Posterior cingulate gyrus (tissue), 11 donors: ENCODE measurements at places on chromosomes 7 and 10.
A peak's percentile ranks its signal among the peaks of the same experiment; 100 is the strongest.

DNA sequence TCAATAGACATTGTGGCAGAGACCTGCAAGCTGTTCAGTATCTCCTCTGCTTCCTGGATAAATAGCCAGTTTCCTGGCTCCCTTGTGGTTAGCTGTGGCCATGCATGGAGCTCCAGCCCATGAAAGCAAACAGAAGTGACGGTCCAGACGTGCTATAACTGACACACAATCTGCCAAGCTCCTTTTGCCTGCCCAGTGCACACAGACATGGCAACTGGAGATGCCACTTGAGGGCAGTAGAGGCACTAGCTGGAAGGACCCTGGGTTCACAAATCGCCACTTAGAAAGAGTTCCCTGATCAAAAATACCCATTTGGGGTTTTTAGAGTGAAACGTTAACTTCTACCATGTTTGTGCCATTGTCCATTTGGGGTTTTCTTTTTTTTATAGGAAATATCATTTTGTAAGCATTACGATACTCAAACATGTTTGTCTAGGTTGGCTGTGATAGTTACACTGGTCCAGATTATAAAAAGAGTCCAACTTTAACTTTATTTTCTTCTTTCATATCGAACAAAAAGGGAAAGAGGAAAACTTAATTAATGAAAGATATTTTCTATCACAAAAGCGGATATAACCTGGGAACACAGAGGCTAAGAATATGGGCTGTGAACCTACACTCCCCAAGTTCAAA lies 31.3 kb downstream of the KIN start:
- no peak for DNase-seq

GRCh38 chr10:84407388-84408049 lies 79.1 kb downstream of the CCSER2 start:
- DNase-seq, result no peak

GRCh38 chr10:34723750-34724149 lies 91.3 kb downstream of the PARD3 start:
- DNase-seq, result no peak

DNA sequence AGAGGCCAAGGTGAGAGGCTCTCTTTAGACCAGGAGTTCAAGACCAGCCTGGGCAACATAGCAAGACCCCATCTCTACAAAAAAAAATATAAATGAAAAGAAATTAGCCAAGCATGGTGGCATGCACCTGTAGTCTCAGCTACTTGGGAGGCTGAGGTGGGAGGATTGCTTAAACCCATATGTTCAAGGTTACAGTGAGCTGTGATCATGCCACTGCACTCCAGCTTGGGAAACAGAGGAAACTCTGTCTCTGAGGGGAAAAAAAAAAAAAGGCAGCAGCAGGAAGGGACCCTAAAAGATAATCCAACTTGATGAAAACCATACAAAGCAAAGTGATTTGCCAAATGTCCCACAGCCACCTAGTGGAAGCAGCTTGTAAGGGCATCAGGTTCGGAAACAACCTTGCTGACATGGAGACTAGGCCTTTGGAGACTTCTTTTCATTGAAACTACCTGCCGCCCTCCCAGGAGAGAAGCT lies 15.6 kb upstream of the PBLD start:
- DNase-seq, result no peak

DNA sequence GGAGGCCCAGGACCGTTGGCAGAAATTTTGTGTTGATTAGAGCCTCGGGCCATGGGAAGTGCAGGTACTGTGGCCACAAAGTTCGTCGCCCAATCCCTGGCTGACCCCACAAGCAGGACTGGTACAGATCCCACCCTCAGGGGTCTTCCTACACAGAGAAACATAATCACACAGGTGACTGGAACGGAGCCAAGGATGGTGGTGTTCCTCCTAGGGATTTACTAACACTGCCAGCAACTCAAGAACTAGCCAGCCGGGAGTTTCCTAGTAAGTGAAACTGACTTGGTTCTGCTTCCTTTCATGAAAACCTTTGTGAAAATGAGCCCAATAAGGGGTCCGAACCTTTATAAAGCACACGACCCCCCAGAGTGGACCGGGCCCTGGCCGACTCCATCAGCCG lies 5.7 kb downstream of the CUX1 start:
- DNase-seq, result no peak

DNA sequence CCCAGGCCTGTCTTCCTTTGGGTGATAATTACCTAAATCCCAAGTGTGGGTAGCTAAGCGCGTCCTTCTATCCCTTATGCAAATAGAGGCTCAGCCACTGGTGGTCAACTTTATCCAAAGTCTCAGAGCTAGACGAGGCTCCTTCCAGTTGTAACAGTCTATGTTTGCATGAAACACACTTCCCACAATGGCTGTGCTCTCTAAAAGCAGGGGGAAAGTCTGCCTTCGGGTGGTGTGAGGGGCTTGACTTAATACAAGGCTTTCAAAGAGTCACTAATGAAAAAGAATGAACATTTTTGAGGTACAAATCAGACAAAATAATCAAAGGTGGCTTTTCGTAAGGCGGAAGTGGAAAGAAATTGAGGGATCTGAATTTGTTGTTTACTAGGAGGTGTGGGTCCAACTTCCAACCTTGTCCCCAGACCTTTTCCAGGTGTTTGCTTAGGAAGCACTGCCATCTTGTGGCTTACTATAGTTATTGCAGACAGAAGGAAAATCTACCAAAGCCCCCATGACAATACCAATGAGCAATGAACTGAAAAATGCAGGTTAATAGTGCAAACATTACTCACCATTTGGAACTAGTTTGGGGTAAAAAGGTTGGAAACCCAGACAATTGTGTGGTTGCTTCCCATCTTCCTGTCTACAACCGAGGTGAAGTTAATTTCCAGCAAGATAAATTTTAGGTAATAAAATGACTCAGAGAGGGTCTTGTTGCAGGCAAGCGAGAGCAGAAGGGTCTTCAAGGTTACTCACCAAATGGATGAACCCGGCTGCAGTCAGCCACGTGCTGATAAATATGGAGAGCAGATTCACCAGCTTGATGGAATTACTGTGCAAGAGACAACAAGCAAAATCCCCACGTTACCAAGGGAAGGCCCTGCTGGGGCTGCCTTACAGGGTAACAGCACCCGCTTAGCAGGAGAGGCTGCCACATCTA lies 525.7 kb downstream of the KCNMA1 start:
- DNase-seq, result no peak

DNA sequence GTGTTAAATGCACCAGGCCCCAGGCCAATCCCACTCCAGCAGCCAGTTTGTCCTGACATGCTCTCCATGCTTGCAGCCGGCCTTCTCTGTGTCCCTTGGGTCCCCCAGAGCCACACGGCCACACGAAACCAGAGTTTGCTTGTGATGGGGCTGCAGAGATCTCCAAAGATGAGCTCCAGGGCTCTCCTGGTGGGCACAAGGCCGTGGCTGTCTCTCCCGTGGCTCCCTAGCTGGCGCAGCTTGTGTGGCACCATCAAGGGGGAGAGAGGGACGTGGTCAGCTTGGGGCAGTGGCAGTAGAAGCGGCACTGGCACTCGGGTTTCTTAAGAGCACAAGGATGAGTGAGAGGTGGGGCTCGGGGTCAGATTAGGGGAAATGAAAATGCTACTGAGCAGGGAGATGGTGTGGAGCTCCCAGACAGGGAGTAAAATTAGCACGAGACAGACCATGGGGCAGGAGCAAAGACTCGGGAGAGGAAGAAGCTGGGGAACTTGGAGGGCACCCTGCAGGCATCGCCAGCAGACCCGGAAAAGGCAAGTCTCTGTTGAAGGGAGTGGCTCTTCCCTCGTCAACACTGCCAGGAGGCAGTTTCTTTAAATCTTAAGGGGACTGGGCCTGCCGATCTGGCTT lies 572.5 kb upstream of the FOXK1 start:
- no peak for DNase-seq

- no peak for DNase-seq
Observed at GRCh38 chr7:151684408-151685175, 164.9 kb upstream of the RHEB start.

- no peak for DNase-seq
Observed at GRCh38 chr7:93148144-93148543, at the start of gene SAMD9L. SAMD9L (minus strand) TSS chr7:93148385; CDS start chr7:93135971, 12,414 bp downstream.

GRCh38 chr7:130268463-130269317 lies 2.0 kb downstream of the CPA2 start:
- DNase-seq, result no peak

- DNase-seq, result no peak
Observed at GRCh38 chr10:86450806-86451603, 70.6 kb downstream of the WAPL start.

GRCh38 chr7:29287366-29287765 lies 92.8 kb downstream of the CHN2 start:
- DNase-seq, result no peak

- no peak for DNase-seq
Observed at GRCh38 chr10:56912043-56912442, 551.0 kb upstream of the ZWINT start.

DNA sequence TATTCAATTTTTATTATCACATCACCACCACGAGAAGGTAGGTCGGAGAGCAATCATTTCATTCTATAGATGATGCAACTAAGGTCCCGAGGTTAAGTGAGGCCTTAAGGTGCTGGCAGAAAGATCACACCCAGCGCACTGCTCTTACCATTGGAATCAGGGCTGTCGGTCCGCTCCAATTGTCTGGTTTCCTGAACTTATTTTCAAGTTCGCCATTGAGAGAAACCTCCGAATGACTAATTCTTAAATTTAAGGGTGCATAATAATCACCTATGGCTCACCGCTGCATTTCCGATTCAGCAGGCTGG lies 625 bp upstream of the GSTO2 start:
- DNase-seq, result no peak

DNA sequence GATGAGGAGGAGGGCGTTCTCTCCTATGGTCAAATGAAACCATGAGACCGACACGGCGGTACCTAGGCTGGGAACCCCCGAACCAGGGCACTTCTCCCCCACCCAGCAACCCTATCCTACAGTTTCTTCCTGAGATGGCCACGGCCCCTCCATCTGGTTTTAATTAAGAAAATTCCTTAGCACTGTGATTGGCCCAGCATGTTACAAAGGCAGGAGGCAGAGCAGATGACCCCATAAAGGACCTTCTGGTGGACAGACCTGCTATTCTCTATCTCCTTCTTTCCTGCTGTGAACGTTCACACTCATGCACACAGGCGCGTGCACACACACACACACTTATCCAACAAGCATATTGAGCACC lies 129.4 kb downstream of the RGS10 start:
- DNase-seq, result no peak

DNA sequence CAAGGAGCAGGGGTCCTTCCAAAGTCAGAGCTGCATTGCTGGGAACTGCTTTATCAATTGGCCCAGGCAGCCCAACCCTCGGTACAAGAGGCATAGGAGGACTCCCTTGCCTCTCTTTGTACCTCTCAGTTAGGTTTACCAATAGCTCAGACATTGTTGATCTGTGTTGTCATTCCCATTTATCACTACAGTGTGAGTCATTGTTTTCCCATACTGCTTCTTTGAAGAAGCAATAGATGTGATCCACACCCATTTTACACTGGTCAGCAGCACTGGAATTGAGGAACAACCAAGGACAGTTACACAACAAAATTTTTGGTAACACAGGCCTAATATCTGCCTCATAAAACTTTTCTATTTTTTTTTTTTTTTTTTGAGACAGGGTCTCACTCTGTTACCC lies 307.2 kb downstream of the SNX13 start:
- DNase-seq, result no peak

DNA sequence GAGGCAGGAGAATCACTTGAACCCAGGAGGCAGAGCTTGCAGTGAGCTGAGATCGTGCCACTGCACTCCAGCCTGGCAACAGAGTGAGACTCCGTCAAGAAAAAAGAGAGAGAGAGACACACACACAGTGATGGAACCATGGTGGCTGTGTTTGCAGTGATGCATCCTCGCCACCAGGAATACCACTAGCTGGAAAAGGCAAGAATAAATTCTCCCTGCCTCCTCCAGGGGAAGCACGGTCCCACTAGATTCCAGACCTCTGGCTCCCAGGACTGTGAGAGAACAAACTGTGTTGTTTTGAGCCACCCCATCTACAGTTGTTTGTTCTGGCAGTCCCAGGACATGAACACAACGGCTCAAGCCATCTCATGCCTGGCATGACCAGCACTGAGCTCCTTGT lies 320.3 kb upstream of the FOXK1 start:
- DNase-seq, result no peak

DNA sequence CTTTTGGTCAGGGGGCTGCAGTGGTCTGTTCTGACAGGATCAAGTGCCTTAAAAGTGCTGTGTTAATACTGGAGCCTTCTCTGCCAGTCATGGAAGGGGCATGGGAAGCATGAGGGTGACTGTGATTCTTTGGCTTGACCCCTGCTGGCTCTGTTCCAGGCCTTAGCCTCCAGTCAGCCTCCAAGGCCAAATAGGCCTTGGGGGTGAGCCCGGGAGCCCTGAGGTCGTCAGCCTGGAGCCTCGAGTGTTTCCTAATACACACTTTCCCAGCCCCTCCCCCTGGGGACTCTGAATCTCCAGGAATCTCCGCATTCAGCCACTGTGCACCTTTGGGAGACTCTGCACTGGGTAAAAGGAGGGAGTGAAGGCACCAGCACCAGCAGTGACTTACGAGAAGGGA lies 10.0 kb downstream of the HKDC1 start:
- no peak for DNase-seq

DNA sequence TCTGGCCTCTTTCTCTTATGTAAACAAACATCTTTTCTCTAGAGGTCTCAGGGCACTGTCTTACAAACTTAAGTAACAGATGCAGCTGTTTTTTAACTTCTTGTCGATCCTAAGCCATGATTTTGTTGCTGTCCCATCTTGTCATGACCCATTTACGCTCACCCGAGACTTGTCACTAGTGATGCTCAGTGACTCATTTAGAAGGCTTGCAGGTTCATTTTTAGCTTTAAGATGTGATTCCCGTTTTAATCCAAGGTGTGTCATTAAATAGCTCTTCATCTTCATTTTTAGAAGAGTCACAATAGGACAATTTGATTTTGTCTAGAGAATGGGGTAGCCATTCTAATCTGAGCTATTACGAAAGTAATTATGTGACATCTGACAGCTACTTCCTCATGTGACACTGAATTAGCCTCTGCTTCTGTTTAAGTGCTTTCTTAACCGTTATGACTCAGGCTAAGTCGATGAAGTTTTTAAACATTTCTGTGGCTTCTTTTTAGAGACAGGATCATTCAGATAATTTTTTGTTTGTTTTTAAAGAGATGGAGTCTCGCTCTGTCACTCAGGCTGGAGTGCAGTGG lies 42.7 kb downstream of the SPDYE5 start:
- no peak for DNase-seq

DNA sequence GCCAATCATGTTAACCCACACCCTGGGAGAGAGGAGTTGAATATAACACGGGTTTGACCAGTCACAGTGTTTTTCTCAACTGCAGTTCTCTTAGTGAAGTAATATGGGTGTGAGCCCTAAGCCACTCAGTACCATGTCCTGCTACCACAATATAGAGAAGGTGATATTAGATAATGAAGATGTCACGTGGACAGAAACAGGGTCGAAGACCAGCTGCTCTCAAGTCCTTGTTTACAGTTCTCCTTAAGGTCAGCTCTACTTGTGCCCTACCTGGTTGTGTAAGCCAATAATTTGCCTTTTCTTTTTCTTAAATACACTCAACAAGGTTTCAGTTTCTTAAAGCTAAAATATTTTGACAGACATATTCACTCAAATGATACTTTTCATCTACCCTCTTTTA lies 128.3 kb upstream of the POT1 start:
- no peak for DNase-seq

GRCh38 chr10:132705173-132705572 lies 80.8 kb downstream of the NKX6-2 start:
- peak; percentile 53 for DNase-seq

GRCh38 chr7:28347475-28348318 lies 64.6 kb upstream of the CREB5 start:
- no peak for DNase-seq
